Epithelial cell of proximal tubule (primary cell): ENCODE measurements at places on chromosomes 5 and 9. TPM values are rescaled to one million over a fixed set of nuclear protein-coding genes. Genes with fewer than 3 reads are reported as not detected.
A peak's percentile ranks its signal among the peaks of the same experiment; 100 is the strongest.

SLC6A7 gene
- not detected in 2 replicates for total RNA-seq

SLC6A3 gene
- total RNA-seq: not detected in 2 replicates

WDR5 gene
- total RNA-seq: 29.1 and 47.9 TPM in 2 replicates

BTNL9 gene
- 0.22 TPM in 1 of 2 replicates, not detected in the other for total RNA-seq

PTPN3 gene
- 33.0 and 53.0 TPM in 2 replicates for total RNA-seq

ZCCHC7 gene
- 8.8 and 13.3 TPM in 2 replicates for total RNA-seq

TXNDC8 gene
- not detected in 2 replicates for total RNA-seq

YTHDC2 gene
- total RNA-seq: 7.3 and 10.2 TPM in 2 replicates

GADD45G gene
- total RNA-seq: not detected in 2 replicates

DNA sequence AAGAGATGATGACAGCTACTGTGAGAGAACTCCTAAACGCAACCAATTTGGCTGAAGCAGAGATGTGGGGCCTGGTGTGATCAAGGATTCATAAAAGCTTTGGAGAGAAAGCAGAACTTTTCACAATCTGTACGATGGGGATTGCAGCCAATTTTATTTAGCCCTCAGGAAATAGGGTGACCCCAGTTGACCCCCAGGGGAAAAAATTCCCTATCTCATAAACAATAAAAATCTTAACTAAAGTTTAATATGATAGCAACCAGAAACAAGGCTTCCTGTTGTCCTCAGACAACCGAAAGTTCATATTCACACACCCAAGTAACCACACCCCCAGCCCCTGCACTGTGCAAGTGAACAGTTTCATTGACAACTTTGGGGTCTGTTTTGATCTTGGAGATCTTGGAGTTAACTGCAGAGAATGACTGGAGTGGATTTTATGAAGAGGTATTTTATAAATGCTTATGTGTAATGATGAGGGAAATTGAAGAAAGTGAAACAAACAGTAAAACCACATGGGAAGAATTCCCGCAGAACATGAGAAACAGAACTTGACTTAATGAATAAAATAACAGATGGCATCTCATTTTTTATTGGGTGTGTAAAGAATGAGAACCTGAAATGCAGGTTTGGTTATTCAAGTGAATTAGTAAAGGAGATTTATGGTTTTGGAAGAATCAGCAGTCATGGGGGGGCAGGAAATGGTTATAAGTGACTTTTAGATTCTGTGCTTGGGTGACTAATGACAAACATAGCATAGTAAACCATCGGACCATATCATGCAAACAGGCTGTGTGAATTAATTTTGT lies 94.5 kb downstream of the PDE4D start:
- DNase-seq: peak; percentile 63

DNA sequence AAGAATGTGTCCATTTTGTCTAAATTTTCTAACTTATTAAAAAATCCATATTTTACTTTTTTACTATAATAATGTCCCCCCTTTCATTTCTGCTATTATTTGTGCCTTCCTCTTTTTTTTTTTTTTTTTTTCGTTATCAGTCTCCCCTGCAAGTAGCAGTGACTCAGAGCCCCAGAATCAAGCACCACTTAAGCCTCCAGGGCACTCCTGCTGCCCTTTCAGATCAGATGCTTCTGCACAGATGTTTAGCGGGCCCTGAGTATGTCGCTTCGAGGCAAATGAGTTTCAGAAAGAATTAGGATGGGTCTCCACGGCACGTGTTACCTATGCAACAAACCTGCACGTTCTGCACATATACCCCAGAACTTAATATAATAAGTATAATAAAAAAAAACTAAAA lies 11.7 kb downstream of the MED7 start:
- DNase-seq: no peak

GRCh38 chr5:122455939-122456338 lies 143.9 kb downstream of the SNCAIP start:
- no peak for DNase-seq

DNA sequence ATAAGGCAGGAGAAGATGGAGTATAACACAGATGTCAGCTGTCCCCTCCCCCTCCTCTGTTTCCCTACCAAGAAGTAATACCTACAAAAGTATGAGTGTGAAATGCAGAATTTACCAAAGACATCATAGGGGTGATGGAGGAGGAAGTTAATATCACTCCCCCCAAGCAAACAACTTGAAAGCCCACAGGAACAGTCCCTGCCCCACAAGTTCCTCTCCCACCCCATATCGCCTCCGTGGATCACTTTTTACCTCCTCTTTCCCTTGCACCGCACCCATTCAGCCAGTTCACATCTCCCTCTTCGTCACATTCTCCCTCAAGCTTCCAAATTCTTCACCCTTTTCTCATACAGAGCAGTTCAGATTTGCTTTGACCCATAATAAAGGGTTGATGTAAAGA lies 7.0 kb upstream of the SIL1 start:
- DNase-seq: no peak

GRCh38 chr9:92713528-92713927 lies 43.6 kb upstream of the IPPK start:
- no peak for DNase-seq

- DNase-seq: no peak
Measured at GRCh38 chr9:82367016-82367415, 378.4 kb downstream of the SPATA31D1 start.

DNA sequence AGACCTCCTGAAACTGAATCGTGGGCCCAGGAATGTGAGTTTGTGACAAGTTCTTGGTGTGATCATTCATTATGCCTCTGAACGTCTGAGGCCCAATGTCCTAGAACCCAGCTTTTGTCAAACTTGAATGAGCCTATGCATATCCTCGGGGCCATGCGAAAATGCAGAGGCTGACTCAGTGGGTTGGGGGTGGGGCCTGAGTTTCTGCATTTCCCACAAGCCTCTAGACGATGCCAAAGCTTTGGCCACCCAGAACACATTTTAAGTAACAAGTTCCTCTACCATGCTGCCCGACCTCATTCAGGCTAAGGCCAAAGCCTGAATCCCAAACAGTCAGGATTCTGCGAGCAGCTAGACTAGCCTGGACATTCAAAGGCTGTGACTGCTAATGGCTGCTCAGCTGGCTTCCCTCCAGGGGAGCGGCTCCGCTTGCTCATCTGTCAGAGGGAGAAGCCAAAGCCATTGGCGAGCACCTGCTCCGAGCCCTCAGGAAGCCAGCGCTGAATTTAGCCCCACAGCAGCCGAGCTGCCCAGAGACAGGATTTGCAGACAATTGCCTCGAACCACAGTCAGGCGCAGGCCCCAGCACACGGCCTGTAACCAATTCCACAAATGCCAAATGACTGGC lies 177.5 kb downstream of the ZDHHC21 start:
- no peak for DNase-seq

DNA sequence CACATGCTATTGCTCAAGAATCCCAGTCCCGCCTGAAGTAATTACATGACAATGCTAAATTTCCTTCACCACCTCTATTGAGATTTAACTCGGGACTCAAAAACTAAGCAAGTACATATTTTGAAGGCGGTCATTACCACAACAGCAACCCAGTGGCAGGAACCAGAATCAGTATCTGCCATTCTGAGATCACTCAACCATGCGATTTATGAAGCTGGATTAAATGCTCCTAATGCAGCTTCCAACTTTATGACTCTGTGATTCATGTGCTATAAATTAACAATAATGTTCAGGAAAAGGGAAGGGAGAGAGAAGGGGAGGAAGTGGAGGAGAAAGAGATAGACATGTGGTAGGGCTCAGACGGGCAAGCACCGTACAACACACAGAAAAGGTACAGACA lies 194.7 kb downstream of the DNAH5 start:
- no peak for DNase-seq

GRCh38 chr5:65506961-65507360 lies 25.2 kb upstream of the ADAMTS6 start:
- DNase-seq: no peak

- DNase-seq: no peak
Measured at GRCh38 chr9:93629920-93630319, 53.5 kb downstream of the PHF2 start.

GRCh38 chr5:88396000-88396535 lies 127.4 kb upstream of the TMEM161B start:
- DNase-seq: no peak

DNA sequence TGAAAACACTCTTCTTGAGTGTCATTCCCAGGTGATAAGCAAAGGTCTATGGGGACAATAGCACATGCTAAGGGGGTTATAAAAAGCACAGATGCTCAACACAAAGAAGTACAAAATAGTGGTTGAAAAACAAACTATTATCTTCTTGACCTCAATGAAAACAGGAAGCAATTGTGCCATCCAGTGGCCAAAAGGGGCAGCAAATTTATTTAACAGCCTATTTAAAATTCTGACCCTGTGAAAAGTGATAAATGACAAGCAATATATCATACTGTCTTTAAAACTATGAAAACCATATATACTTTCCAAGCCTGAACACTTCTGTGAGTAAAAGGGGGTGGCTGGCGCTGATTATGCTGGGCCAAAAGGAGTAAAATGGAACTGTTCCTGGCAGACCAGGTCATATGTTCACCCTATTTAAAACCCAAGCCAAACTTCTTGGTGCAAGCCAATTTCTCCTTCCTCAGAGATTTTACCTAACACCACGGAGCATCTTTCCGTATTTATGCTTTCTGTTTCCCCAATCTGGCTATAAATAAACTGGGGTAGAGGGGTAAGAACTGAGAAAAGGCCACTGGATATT lies 29.7 kb downstream of the TEX10 start:
- DNase-seq: no peak

DNA sequence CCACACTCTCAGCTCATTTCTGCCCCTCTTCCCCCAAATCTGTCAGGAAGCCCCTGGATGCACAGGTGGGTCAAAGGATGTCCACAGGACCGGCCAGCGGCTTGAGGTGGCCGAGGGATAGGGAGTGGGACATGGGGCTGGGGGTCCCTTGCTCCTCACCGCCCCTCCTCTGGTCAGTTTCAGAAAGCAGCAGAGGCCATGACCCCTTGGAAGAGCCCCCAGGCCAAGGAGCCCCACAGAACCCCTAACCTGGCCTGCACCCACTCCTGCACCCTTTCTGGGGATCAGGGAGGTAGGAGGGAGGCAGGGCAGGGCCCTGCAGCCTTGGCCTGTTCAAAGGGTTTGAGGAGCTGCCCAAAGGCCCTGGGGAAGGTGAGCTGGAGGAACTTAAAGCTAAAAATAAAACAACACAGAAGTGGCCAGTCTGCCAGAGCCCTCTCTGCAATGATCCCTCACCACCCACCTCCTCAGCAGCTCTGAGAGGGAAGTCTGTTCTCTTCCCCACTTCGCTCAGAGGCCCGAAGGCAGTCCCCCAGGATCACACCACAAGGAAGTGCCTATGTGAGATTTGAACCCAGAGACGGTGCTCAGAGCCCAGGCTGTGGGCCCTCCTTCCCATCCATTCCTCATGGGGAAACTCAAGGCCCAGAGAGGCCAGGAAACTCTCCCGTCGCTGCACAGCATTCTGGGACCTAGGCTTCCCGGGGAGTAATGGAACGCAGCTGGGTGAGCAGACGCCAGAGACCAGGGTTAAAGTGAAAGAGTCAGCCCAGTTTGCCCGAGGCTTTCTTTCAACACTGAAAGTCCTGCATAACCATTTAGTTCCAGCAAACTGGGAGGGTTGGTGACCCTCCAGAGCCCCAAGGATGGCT lies 910 bp downstream of the ENG start:
- DNase-seq: no peak

DNA sequence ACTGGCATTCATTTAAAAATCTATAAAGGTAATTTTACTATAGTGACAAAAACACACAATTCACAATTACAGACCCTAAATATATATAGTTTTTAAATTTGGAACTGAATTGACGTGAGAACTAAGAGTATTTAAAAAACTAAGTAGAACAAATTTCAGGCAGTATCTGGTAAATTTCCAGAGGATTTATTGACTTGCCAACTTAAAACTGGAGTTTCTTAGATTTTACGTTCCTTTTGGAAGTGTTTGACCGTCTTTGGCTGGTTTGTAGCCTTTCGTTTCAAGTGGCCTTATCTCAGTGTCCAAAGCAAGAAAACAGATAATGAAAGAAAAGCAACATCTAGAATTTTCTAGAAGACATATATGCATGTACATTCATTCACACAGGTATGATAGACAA lies 234.4 kb upstream of the VLDLR start:
- DNase-seq: no peak

- DNase-seq: no peak
Measured at GRCh38 chr9:84860249-84861115, 191.0 kb downstream of the NTRK2 start.

DNA sequence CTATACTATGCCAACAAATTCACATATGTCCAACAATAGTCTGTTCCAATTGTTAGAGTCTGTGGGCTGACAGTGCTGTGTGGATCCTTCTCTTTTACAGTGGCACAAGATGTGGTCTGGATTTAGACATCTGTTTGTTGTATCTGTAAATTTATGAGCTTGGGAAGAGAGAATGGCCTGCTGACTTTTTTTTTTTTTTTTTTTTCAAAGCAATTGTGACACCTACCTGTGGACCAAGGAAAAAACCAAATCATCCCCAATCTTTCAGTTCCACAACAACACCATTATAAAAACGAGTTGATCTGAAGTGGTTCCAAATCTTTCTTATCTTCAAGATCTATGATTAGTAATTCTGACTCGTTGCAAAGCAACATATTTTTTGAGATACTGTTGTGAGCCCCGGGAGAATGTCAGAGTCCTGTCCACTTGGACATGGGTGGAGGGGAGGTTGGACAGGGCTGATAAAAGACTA lies 4.9 kb downstream of the IRX2 start:
- DNase-seq: no peak

GRCh38 chr5:113612060-113612496 lies 98.6 kb downstream of the YTHDC2 start:
- no peak for DNase-seq

DNA sequence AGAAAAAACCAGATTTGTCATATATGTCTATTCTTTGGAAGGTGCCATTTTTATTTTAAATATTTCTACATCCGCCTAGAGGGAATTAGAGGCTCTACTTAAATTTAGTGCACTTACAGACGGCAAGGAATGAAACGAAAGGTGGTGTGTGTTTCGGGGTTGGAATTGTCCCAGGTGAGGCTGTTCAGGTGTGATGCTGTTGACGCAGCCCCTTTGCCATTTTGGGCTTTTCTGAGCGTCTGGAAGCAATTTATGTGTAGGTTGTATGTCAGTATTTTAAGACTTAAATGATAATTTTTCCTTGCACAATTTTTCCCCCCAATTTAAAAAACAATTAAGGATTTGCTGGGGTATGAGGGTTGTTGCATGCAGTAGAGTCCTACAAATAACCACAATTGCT lies 2.0 kb downstream of the TENT4A start:
- DNase-seq: no peak
